ENCODE measurements at places on chromosomes 3 and 15.

- DNase-seq = no peak
Observed at GRCh38 chr15:99440551-99441443, 125.0 kb upstream of the MEF2A start.

DNA sequence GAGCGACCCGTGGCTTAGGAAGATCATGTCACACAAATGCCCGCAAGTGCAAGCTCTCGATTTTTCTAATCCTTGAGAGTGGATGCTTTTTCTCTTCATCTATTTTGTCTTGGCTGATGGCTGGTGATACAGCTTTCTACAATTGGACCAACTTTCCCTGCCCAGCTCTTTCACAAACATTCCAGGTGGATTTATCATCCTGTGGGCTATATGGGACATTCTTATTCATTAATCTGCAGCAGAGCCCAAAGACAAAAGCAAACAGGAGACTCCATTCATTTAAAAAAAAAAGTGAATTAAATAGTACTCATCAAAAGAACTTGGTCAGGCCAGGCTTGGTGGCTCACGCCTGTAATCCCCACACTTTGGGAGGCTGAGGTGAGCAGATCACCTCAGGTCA is 14.2 kb upstream of the TSEN2 start:
- no peak for DNase-seq

- DNase-seq = no peak
Observed at GRCh38 chr15:98142572-98142971, 182.1 kb downstream of the ARRDC4 start.

DNA sequence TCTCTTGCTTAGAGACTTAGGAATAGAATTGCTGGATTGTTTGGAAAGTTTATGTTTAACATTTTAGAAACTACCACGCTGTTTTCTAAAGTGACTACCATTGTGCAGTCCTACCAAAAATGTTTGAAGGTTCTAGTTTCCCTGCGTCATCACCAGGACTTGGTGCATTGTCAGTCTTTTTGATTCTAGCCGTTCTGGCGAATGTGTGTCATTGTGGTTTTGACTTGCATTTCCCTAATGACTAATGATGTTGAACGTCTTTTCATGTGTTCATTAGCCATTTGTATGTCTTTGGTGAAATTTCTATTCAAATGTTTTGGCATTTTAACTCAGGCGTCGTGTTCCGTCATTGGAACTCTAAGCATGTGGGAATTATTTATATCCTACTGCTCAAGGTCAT is 58.0 kb downstream of the CHD2 start:
- no peak for DNase-seq

- DNase-seq = no peak
Observed at GRCh38 chr3:136567599-136568188, 184.5 kb downstream of the STAG1 start.

DNA sequence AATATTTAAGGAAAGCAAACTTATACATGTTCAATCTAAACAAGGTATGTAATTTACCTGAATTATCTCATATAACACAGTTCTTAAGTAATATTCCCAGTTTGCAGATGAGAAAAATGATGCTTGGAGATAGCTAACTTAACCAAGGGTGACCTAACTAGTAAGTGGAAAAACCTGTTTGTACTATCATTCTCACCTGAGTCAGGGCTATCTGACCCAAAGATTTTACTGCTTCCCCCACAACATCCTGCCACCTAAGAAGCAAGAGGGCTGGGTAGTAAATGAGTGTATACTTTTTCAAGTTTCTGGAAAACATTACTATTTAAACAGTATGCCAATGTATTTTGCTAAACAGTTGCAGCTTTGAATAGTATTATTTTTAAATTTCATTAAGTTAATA is 10.6 kb downstream of the TP63 start:
- no peak for DNase-seq

DNA sequence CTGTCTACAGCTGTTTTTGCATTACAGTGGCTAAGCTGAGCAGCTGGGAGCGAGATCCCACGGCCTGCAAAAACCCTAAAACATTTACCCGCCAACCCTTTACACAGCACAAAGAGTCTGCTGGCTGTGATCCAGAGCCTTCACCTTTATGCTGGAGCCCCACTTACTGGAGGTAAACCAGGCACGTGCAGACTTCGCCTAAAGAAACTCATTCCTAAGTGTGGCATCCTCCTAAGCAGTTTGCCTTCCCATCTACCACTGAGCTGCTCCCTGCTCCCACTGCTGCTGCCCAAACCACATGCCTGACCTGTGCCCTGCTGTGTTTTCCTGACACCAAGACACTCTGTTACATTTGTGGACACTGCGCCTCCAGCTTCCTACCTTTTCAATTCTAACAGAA is 53.0 kb downstream of the CHSY1 start:
- no peak for DNase-seq

- DNase-seq = no peak
Observed at GRCh38 chr15:78225783-78226541, 8.4 kb downstream of the ACSBG1 start.

DNA sequence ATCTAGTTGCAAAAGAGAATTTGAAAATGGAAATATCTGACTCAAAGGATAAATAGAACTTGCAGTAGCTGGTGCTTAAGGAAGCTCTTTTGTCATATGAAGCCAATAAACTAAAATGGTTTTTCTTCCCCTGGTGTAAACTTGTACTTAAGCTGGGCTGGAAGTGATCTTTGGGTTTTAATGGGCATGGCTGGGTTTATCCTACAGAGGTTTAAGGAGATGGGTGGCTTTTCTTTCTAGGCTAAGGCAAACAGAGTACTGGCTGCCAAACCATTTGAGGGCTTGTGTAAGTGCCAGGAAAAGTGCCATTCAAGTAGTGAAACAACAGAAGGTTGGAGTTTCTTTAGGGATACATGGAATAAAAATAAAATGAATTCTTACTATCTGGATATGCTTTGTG is 12.1 kb upstream of the UTS2B start:
- DNase-seq = no peak

DNA sequence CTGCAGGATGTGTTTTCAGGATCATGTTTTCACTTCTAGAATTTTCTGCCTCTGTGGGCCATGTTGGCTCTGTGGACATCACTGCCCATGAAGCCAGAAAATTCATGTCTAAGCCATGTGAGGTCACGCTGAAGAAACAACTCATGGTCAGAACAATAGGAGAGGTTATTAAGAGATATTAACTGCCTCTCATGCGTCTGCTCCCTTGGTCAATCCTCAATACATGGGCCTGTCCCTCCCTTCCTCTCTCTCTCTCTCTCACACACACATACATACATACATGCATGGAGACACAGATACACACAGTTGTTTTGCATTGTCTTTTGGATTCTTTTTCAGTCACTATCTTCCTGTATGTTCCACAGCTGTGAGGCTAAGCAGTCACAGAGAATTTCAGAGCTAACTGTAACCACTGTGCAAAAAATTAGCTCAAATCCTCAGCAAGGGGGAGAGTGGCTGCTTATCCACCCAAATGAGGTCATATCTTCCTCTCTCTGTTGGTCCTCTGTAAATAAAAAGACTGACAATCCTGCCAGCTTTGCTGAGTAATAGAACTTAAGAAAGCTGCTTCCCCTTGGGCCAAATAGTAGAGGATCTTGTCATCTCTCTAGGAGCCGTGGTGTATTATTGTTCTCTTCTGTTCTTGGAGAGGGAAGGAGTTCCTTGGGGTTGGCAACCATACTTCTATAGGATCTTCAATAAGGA is 45.6 kb downstream of the LRTM1 start:
- DNase-seq = no peak

GRCh38 chr3:64687781-64688604 is at the start of gene ADAMTS9:
TSS of gene ADAMTS9 (minus strand) at chr3:64688000. CDS start at chr3:64687657, 343 bp downstream.
- DNase-seq = no peak

- no peak for DNase-seq
Observed at GRCh38 chr15:98195796-98196195, 235.3 kb downstream of the ARRDC4 start.

- DNase-seq = no peak
Observed at GRCh38 chr3:183220828-183221227, 32.2 kb upstream of the B3GNT5 start.

DNA sequence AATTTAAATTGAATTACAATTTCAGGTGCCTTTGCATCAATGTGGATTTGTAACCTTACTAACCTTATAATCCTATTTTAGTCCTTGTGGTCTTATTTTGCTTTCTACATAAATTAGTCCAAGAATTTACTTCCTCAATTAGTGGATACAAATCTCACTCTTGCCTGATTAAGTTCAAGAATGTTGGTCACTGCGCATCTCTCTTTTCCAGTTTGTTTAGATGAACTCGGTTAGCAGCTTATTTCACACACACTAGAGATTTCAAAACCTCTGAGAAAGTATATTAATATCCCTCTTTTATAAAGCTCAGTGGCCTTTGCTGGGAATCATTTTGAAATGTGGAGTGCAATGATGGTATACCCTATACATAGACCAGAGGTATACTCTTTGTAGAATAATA is 243.4 kb downstream of the DTWD1 start:
- no peak for DNase-seq

DNA sequence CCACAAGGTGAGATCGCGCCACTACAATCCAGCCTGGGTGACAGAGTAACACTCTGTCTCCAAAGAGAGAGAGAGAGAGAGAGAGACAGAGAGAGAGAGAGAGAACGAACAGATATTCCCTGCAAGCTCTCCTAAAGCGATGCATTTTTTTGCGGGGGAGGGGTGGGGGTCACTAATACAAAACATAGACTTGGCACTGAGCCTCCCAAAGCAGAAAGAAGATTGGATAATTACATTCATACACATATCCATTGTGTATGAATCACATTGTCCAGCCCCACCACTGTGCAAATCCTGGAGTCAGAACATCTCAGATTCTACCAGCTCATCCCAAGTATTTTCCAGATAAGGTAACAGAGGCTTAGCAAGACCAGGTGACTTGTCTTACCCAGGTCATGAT is 459.9 kb downstream of the MAGI1 start:
- no peak for DNase-seq

GRCh38 chr3:17994167-17994566 is 251.7 kb upstream of the TBC1D5 start:
- DNase-seq = no peak

All from T-helper 1 cell (primary cell).